Astrocyte of the hippocampus (primary cell): ENCODE measurements at places on chromosomes 2 and 18.

- peak; percentile 18 for DNase-seq
Observed at GRCh38 chr2:110655701-110656100, 22.2 kb downstream of the BUB1 start.

- DNase-seq, result no peak
Observed at GRCh38 chr18:5469340-5469739, 74.5 kb downstream of the EPB41L3 start.

DNA sequence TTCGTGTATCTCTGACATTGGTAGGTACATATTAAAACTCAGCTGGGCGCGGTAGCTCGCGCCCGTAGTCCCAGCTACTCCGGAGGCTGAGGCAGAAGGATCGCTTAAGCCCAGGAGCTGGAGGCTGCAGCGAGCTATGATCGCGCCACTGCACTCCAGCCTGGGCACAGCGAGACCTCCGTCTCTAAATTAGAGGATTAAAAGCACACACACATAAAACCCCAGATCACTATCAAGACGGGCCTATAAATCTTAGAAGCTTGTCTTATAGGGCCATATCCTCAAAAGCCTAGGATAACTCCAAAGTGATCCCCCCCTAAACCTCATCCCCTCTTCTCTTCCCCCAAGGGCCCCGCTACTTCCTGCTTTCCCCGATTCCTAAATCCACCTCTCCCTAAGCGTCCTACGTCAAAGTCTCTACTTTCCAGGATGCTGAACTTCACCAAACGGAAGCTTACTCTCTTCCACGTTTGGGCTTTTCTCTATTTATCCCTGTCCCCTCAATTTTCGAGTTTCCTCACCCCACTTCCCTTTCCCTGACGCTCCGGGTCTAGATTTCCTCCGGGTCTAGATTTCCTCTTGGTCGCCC, 707 bp downstream of the KRCC1 start:
- no peak for DNase-seq

GRCh38 chr18:38966841-38967240, 1401.2 kb upstream of the CELF4 start:
- DNase-seq, result peak; percentile 18

GRCh38 chr2:8790739-8791162, 46.7 kb downstream of the KIDINS220 start:
- DNase-seq, result no peak

DNA sequence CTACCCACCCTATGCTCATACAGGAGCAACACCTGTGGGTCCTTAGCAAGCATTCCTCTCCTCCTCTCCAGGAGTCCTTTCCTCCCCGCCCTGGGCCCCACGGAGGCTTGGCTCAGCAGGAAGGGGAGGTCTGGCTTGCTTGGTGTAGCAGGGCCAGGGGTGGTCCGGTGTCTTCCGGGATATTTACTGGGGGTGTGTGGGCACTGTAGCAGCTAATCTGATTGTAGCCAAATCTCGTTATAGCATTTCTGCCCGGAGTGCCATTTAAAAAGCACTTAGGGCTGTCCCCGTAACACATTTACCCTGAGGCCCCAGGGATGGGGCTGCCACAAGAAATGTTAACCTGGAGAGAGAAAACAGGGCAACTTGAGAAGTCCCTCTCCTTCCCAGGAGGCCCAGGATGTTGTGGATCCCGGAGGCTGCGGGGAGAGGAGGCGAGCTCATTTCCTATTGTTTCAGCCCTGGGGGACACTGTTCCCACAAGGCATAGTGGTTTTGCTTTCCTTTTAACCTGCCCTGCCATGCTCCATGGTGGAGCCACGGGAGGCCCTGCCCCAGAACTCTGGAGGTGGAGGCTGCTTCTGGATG, 134.5 kb downstream of the CLIP4 start:
- no peak for DNase-seq

- peak; percentile 58 for DNase-seq
Observed at GRCh38 chr2:62938126-62938525, 112.5 kb upstream of the OTX1 start.

- DNase-seq, result no peak
Observed at GRCh38 chr2:161651547-161651946, 27.3 kb downstream of the SLC4A10 start.

- DNase-seq, result no peak
Observed at GRCh38 chr2:230127195-230127594, 58.5 kb upstream of the SLC16A14 start.

DNA sequence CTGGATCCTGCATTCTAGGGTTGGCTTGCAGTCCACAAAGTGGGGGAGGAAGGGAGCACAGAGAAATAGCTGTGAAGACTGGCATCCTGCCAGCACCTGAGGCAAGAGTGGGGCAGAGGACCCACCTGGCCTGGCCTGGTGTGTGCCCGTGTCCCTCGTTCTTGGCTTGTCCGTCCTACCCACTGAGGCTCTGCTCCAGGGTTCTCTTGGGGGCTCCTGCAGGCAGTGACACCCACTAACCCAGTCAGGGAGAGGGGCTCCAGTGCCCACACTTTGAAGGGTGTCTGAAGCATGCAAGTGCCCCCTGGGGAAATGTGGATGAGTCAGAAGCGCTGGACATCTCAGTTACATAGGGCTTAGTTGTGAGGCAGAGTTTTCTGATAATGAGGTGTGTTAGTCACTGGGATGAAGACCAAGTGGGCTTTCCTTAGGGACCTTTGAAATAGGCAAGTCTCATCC, 79.4 kb downstream of the SLC4A3 start:
- DNase-seq, result peak; percentile 58

- DNase-seq, result no peak
Observed at GRCh38 chr18:75169411-75169810, 39.5 kb downstream of the PTGR3 start.

DNA sequence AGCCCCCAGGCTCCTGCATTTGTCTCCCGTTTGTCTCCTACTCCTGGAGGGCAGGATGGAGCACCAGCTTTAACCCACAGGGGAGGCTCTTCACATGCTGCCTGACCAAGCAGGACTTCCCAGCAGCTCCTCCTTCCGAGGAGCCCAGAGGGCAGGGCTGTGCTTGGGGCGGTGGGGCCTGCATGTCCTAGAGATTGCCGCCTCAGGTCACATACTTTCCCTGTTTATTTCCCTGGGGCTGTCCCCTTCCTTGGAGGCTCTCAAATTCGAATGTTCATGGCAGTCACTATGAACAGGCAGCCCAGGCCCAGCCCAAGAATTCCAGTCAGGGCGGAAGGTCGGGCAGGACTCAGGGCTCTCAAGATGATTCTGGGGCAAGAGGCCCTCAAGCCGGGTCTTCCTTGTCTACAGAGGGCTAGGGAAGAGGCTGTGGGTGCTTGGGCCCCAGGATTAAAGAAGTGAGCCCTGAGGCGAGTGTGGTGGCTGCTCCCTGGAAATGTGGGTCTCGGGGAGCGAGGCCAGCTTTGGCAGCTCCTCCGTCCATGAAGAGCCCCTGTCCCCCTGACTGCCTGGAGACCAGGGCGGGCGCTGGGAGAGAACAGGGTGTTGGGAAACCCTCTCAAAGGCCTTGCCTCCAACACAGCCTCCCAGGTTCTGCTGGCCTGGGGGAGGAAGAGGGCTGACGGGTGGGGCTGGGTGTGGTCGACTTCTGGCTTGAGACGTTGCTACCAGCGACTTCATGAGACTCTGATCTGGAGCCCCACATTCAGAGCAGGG, 48.9 kb upstream of the HPCAL1 start:
- DNase-seq, result no peak

- DNase-seq, result no peak
Observed at GRCh38 chr2:11552260-11552638, 18.4 kb downstream of the GREB1 start.

DNA sequence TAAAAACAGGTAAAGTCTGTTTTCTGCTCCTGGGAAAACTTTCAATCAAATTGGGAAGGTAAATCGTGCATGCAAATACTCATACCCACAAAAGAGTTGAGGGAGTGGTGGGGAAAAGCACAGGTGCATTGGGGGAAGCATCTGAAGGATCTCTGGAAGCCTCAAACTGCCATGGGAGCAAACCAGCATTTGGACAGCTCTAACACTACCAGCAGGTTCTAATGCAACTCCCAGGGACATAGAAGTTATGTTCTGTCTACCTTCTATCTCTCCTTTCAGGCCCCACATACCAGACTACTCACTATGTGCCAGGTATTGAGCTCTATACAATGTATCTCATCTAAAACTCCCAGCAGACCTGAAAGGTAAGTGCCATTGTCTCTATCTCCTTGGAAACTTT, 933.7 kb downstream of the NRXN1 start:
- DNase-seq, result peak; percentile 3

- DNase-seq, result peak; percentile 2
Observed at GRCh38 chr2:49490710-49491109, 336.4 kb upstream of the FSHR start.

DNA sequence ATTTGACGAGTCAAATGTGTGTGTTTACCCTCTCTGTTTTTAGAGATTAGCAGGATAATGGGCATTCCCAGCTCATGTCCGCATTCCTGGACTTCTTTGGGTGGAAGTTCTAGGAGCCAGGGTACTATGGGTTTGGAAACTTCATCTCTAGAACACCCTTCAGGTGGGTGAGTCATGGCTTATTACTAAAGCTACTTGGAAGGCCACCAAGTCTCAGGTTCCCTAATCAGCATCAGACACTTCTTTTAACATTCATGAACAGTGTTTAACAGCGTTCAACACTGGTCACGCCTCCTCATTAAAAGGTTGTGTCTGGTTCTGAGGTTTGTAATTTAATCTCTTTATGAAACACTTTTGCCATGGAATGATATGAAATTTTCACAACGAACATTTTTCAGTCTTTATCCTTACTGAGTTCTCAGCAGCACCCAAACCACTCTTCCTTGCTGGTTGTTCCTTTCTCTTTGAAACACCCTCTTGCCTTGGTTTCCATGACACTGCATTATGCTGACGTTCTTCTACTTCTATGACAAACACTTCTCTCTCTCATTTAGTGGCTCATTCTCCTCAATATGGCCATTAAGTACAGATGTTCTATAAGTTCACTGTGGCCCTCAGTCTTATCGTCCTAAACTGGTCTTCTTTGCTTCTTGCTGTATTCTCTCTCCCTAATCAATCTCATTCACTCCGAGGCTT, 49.3 kb downstream of the MMADHC start:
- peak; percentile 88 for DNase-seq

GRCh38 chr2:235216901-235217300, 265.1 kb downstream of the SH3BP4 start:
- DNase-seq, result no peak

GRCh38 chr2:26735883-26736588, 28.0 kb upstream of the SLC35F6 start:
- no peak for DNase-seq

DNA sequence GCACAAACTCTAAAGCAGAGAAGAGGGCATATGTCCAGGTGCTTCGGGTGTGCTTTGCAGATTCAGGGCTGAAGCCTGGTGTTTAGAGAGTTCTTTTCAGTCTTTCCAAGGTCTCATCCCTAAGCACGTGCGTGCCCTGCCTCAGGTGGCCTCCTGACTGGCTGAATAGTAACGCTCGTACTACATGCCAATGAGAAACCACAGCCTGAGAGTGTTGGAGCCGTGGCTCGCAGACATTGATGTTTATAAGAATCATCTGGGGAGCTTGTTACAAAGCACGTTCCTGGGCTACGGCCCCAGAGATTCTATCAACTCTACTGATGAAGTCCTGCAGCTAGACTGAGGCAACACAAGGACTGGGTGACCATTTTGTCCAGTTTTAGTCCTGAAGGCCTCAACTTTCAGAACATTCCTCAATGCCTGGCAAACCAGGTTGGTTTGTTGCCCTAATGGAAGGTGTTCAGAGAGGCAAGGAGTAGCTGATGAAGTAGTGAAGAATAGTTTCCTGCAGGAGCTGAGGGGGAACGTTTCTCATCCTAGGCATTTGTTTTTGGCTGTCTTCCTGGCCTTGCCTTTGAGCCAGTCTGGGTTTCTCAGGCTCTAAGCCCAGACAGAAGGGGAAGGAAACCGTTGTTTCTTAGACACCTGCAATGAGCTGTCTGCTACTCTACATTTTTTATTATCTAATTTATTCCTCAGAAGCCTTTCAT, 31.5 kb upstream of the HAAO start:
- DNase-seq, result peak; percentile 56

DNA sequence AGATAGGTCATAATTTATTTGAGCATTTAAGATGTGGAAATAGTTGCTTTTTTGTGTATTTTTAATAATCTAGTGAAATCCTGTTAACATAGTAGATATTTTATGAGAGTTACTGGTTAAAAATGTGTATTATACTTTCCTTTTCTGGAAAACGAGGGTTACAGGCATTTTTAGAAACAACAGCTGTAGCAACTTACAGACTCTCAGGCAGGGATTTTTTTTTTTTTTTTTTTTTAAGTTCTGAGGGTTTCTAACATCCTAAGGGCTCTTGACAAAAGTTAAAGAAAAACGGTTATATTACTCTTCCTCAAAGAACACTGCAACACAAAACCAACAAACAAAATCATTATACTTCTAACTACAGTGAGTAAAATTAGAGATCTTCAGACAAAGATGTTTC, 205.9 kb downstream of the ACKR3 start:
- DNase-seq, result no peak

DNA sequence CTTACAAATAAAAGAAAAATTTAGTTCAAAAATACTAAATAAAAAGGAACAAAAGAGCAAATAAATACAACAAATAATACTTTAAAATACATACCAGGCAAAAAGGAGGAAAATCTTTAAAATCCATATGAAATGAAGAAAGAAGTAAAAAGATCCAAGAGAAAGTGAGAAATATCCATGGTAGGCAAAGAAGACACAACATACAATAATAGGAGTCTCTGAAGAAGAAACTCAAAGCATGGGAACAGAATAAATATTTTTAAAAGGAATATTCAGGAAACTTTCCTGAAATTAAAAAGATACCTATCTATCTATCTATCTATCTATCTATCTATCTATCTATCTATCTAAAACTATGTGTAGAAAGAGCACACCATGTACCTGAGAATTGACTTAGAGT, 196.8 kb downstream of the TMEM247 start:
- DNase-seq, result no peak

DNA sequence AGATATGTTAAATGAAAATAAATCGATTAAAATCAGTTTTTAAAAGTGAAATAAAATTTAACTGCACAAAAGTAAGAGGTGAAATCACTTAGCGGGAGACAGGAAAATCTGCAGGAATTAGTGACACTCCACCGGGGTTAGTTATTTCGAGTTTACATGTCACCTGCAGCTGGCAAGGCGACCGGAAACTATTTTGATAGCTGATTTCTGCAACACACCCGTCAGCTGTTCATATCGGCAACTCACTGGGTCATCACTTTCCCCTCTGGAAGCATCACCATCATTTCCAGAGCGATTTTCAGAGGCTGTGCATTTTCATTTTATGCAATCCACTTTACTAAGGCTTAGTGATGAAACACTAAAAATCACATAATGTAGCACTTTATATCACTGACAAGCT, 52.9 kb downstream of the PXDN start:
- DNase-seq, result no peak
